ENCODE measurements at places on chromosomes 5 and 9. TPM values are rescaled to one million over a fixed set of nuclear protein-coding genes. Genes with fewer than 3 reads are reported as not detected.

- H3K4me3 ChIP-seq, result peak overlapping the region; percentile 50
- peak overlapping the region; percentile 70 for H3K27ac ChIP-seq
- no peaks in the 10 kb centered on the region for H3K27me3 ChIP-seq
- peaks cover 64% of the 10 kb centered on the region for H3K36me3 ChIP-seq
- H3K4me1 ChIP-seq, result peaks cover 44% of the 10 kb centered on the region
These were observed 49.2 kb upstream of the STXBP1 start for GRCh38 chr9:127562841-127563401.

- no peak overlapping the region for H3K27ac ChIP-seq
- no peaks in the 10 kb centered on the region for H3K36me3 ChIP-seq
- no peak for DNase-seq
- no peak overlapping the region for H3K4me3 ChIP-seq
- peaks cover 19% of the 10 kb centered on the region for H3K4me1 ChIP-seq
- no peaks in the 10 kb centered on the region for H3K27me3 ChIP-seq
These were observed 12.0 kb downstream of the CTNNAL1 start for GRCh38 chr9:109001275-109001676.

DNA sequence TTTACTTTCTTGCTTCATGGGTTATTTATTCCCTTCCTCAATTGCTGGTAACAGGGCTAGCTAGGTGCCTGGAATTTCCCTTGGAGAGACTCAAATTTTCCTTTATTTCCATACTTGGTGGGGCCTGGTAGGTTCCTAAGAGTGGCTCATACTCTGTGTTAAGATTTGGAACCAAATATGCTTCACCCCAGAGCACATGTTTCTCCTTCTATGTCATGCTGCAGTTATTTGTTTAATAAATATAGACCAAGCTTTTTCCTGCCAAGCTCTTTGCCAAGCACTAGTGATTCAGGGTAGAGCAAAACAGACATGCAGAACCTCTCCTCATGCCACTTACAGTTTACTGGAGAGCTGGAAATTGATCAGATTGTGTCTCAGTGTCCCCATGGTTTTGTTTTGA is 290.3 kb upstream of the SGCD start:
- no peaks in the 10 kb centered on the region for H3K4me1 ChIP-seq
- no peak overlapping the region for H3K27ac ChIP-seq
- no peak for DNase-seq
- no peaks in the 10 kb centered on the region for H3K36me3 ChIP-seq
- H3K4me3 ChIP-seq, result no peak overlapping the region

DNA sequence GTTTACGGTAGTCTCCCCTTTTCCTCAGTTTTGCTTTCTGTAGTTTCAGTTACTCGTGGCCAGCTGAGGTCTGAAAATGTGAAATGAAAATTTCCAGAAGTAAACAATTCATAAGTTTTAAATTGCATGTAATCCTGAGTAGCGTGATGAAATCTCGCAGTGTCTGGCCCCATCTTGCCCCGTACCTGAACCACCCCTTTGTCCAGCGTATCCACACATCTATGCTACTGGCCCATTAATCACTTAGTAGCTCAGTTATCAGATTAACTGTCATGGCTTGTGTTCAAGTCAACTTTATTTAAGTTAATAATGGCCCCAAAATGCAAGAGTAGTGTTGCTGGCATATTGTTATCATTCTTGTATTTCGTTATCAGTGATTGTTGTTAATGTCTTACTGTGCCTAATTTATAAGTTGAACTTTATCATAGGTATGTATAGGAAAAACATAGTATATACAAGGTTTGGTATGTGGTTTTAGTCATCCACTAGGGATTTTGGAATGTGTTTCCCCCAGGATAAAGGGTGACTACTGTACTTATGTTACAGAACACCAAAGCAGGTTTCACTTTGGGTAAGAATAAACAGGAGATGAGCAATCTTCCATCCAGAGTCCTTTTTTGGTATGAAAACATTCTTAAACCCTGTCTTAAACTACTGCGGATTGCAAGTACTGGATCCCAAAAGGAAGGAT is 118.4 kb upstream of the KCNN2 start:
- H3K4me1 ChIP-seq, result no peaks in the 10 kb centered on the region
- no peaks in the 10 kb centered on the region for H3K27me3 ChIP-seq
- DNase-seq, result no peak
- H3K27ac ChIP-seq, result no peak overlapping the region
- H3K36me3 ChIP-seq, result no peaks in the 10 kb centered on the region

- no peaks in the 10 kb centered on the region for H3K4me1 ChIP-seq
- H3K4me3 ChIP-seq, result no peak overlapping the region
- no peak overlapping the region for H3K27ac ChIP-seq
- no peak for DNase-seq
- no peaks in the 10 kb centered on the region for H3K36me3 ChIP-seq
- H3K27me3 ChIP-seq, result no peaks in the 10 kb centered on the region
These were observed 1737.9 kb upstream of the C9orf72 start for GRCh38 chr9:29311221-29311620.

GRCh38 chr5:144566747-144567420 is 396.2 kb downstream of the KCTD16 start:
- no peaks in the 10 kb centered on the region for H3K4me1 ChIP-seq
- H3K27ac ChIP-seq, result no peak overlapping the region
- no peaks in the 10 kb centered on the region for H3K36me3 ChIP-seq
- DNase-seq, result no peak

DNA sequence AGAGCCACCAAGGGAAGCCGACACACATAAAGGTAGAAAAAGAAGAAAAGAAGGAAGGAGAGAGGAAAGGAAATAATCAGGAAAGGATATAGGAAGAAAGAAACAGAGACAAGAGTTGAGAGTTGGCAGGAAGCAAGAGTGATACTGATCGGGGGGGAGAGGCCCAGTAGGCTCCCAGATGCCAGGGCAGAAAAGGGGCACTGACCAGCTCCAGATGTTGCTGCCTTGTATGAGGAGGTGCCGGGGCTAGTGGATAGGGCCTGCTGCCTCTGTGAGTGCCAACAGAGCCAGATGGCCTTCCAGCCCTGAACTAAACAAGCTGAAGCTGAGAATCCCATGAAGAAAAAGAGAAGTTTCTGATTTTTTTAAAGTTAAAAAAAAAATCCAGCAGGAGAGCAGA is 82.0 kb upstream of the TRIM32 start:
- DNase-seq, result no peak
- no peaks in the 10 kb centered on the region for H3K27me3 ChIP-seq
- H3K4me3 ChIP-seq, result no peak overlapping the region

GRCh38 chr5:127513408-127513970 is 4.0 kb upstream of the PRRC1 start:
- DNase-seq, result no peak
- H3K27me3 ChIP-seq, result peaks cover 26% of the 10 kb centered on the region
- H3K27ac ChIP-seq, result no peak overlapping the region
- H3K36me3 ChIP-seq, result peaks cover 16% of the 10 kb centered on the region
- H3K4me3 ChIP-seq, result no peak overlapping the region

DNA sequence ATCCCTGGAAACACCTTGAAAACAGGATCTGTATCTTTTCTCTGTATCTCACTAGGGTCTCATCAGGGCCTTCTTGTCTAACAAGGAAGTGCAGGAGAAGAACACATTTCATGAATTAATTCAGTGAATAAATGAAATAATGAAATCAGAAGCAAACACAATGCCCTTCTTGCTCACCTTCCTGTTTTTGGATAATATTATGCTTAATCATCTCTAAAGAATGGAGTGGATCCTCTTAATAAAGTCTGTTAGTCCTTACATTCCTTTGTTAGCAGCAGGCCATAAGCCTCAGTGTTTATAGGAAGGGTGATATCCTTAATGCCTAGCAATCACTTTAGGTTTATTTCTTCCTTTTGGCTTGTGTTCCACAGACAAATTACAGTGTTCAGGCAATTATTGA is 837.1 kb upstream of the SEMA6A start:
- no peak overlapping the region for H3K27ac ChIP-seq
- no peaks in the 10 kb centered on the region for H3K36me3 ChIP-seq
- H3K4me1 ChIP-seq, result no peaks in the 10 kb centered on the region
- no peaks in the 10 kb centered on the region for H3K27me3 ChIP-seq
- H3K4me3 ChIP-seq, result no peak overlapping the region
- no peak for DNase-seq

- DNase-seq, result peak; percentile 56
- no peaks in the 10 kb centered on the region for H3K4me1 ChIP-seq
- no peaks in the 10 kb centered on the region for H3K36me3 ChIP-seq
- H3K27me3 ChIP-seq, result no peaks in the 10 kb centered on the region
- no peak overlapping the region for H3K4me3 ChIP-seq
These were observed 464.5 kb downstream of the ICE1 start for GRCh38 chr5:5886812-5887486.

DNA sequence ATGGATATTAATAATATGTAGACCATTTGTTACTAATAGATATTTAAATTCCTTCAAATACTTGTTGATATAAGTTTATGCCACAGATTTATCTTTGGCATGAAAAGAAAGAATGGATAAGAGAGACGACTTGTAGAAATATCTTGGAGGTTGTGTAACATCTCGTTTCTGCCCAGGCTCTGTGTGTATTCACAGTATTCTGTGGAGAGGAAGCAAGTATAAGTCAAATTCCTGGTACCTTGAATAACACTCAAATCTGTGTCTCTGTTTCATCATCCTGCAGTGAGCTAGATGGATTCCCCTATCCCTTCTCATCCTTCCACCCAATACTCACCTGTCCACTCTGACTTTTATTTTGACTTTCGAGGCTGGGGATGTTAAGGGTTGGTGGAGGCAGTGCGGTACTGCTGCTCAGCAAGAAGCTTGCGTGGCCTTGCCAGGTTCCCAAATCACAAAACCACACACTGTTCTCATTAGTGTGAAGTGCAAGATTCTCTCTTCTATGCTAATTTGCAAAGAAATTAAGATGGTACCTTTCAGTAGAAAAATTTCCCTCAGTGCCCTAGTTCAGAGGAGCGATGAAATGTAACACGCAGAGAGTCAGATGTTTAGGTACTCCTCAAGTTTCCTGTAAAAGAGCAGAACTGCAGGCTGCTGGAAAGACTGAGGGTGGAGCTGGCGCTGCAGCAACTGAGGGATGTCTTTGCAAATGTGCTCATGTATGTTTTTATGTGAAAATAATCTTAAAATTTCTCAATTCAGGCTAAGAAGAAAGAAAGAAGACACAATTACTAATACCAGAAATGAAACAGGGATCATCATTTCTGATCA is 42.6 kb upstream of the ANKRD18A start:
- DNase-seq, result no peak
- no peaks in the 10 kb centered on the region for H3K27me3 ChIP-seq
- no peaks in the 10 kb centered on the region for H3K4me1 ChIP-seq
- no peak overlapping the region for H3K4me3 ChIP-seq
- H3K27ac ChIP-seq, result no peak overlapping the region

DNA sequence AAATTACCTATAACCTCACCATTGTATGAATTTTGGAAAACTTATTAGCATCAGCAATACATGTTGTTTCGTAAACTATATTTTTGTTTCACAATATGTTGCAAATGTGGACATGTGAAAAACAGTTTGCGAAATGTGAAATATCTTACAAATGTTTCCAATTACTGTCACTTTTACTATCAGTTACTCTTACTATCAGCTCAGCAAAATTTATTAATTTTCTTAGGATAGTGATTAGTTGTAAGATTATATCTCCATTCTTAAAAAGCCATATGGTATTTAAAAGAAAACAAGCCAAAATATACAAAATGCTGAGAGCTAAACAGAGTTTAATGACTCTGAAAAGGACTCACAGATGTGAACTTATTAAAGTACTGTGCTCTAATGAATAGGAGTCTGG is 111.9 kb upstream of the LPAR1 start:
- H3K27ac ChIP-seq, result no peak overlapping the region
- DNase-seq, result no peak
- no peaks in the 10 kb centered on the region for H3K36me3 ChIP-seq
- H3K4me3 ChIP-seq, result no peak overlapping the region
- peaks cover 16% of the 10 kb centered on the region for H3K4me1 ChIP-seq

DNA sequence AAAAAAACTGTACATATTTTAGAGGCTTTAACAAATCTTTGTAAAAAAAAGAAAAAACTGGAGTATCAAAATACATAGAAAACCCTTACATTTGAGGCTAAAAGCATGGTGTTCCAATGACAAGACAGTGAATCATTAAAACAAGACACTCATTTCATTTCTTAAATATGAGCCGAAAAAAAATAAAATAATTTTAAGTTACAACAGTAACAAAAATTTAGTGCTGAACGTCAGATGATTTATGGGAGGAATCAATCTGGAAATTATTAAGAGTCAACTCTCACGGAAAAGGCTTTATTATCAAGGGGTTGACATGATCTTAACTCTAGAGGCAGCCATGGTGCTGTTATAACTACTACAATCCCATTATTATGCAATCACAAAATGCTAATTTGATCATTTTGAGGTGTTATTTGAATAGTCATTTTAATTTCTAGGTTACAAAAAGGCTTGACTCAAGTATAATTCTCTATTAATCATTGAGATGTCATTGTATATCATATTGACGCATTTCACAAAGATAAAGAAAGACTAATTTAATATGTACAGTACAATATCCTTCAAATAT is 51.9 kb downstream of the MAPKAP1 start:
- H3K4me1 ChIP-seq, result peaks cover 4% of the 10 kb centered on the region
- no peak for DNase-seq
- no peak overlapping the region for H3K27ac ChIP-seq
- H3K27me3 ChIP-seq, result no peaks in the 10 kb centered on the region
- no peaks in the 10 kb centered on the region for H3K36me3 ChIP-seq
- H3K4me3 ChIP-seq, result no peak overlapping the region

DNA sequence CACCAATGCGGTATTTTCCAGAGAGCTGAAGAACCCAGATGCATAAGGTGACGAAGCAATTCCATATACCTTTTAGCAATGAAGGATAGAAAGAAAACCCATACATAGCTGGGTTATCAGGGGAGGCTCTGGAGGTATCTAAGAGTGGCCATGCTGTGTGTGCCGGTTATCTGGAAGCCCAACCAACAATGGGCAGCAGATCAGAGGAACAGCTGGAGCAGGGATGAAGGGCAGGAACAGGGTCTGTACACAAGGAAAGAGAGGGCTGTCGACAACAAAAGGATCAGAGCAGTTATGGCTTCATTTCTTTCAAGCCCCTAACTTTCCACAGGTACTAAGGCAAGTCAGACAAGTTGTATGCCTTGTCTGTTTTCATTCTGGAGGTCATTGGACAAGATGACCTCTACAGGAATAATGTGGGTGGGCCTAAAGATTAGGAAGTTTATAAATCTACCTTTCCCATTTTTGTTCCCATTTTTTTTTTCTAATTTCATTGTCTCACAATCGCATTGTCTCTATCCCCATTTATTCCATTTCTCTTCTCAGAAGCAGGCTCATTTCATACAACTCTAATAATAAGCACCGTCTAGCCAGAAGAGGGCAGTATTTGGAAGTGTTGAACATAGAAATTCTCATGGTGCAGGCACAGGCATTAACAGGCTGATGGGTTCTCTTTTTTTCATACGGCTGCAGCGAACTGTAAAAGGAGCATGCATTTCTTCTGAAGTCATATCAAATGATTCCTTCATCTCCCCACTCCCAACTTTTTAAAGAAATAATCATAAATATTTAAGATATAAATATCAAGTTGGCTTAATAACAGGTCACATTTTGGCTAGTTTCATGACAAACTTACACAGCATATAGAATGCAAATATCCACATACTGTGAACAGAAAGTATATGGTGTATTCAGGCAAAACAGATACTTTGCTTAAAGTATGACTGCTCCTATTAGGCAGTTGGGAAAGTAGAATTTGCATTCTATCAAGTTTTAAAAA is 63.5 kb downstream of the ZNF474 start:
- no peak overlapping the region for H3K4me3 ChIP-seq
- DNase-seq, result peak; percentile 62
- H3K36me3 ChIP-seq, result no peaks in the 10 kb centered on the region
- peaks cover 3% of the 10 kb centered on the region for H3K27me3 ChIP-seq
- no peaks in the 10 kb centered on the region for H3K4me1 ChIP-seq
- no peak overlapping the region for H3K27ac ChIP-seq

PCDHB16 gene
- 0.66 TPM for total RNA-seq

IGIP gene
- 5.9 TPM for total RNA-seq

NR5A1 gene
- not detected for total RNA-seq

COL23A1 gene
- total RNA-seq, result not detected

HTR4 gene
- not detected for total RNA-seq

PCA3 gene
- not detected for total RNA-seq

ACTBL2 gene
- total RNA-seq, result 0.45 TPM

CATSPER3 gene
- 1.4 TPM for total RNA-seq

SLC1A3 gene
- 7.9 TPM for total RNA-seq

PCDHGA12 gene
- total RNA-seq, result 2.9 TPM
